Activated CD4-positive, alpha-beta T cell treated with anti-CD3 and anti-CD28 coated beads for 4 hours (primary cell): ENCODE measurements at places on chromosomes 2 and 18.
A peak's percentile ranks its signal among the peaks of the same experiment; 100 is the strongest.

DNA sequence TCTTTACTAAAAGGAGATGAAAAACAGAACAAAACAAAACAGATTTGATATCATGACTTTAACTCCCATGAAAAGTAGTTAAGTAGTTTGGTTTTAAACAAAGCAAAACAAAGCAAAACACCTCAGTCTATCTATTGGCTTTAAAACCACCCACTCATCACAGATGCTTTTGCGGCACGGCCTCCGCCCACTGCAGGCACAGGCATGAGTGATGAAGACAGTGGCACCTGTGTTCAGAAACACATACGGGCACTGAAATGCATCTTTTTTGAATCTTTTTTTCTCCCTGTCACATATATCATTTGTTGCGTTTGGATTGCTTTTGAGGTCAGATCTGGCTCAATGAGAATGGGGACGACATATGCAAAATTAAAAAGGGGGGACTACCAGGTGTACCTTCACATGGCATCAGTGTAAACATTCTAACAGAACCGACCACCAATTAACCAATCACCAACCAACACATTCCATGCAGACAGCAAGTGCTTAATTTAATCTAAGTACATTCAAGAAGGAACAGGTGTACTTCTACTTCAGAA is 147.4 kb upstream of the REV1 start:
- DNase-seq = no peak

- DNase-seq = no peak
These were observed 36.0 kb downstream of the KIF1A start for GRCh38 chr2:240783819-240784621.

DNA sequence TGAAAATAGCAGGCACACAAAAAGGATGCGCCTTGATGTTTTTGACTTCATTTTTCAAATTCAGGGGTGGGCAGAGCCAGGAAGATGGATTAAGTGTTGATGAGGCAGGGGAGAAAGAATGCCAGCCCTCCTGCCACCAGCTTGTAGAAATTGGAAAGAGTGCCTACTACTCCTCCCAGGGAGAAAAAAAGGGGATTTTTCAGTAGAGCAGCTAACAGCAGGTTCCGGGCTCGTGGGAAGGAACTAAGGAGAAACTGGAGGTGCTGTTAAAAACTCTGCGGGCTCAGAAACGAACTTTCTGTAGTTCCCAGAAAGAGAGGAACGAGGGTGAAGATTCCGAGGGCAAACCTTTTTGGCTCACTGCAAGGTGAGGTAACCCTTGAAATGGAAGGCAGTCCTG is 100.1 kb upstream of the MCFD2 start:
- no peak for DNase-seq

DNA sequence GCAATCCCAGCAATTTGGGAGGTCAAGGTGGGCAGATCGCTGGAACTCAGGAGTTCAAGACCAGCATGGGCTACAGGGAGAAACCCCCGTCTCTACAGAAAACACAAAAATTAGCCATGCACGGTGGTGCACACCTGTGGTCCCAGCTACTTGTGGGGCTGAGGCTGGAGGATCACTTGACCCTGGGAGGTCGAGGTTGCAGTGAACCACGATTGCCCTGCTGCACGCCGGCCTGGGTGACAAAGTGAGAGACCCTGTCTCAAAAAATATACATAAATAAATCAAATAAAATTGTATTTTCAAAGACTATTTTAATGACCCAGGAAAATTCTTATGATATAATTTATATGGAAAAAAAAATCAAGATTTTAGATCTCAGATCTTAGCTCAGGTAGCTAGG is 191.5 kb downstream of the ZFP36L2 start:
- DNase-seq = no peak

- DNase-seq = no peak
These were observed 197.5 kb downstream of the PDE1A start for GRCh38 chr2:182229297-182229696.

- no peak for DNase-seq
These were observed 22.2 kb downstream of the SMIM21 start for GRCh38 chr18:75405351-75405750.

DNA sequence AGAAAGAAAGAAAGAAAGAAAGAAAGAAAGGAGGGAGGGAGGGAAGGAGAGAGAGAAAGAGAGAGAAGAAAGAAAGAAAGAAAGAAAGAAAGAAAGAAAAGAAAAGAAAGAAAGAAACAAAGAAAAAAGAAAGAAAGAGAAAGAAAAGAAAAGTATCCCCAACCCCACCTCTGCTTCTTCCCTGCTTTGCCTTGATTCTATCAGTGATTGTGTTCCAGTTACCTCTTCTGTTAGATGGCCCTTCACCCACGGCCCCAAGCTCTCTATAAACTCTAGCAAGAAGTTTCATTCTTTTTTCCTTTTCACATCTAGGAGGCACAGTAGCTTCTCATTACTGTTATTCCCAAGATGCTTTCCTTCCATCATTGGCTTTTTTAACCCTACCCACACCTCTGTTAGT is 1097.5 kb upstream of the ZEB2 start:
- DNase-seq = no peak

GRCh38 chr2:212517693-212518092 is 20.9 kb downstream of the ERBB4 start:
- DNase-seq = no peak

DNA sequence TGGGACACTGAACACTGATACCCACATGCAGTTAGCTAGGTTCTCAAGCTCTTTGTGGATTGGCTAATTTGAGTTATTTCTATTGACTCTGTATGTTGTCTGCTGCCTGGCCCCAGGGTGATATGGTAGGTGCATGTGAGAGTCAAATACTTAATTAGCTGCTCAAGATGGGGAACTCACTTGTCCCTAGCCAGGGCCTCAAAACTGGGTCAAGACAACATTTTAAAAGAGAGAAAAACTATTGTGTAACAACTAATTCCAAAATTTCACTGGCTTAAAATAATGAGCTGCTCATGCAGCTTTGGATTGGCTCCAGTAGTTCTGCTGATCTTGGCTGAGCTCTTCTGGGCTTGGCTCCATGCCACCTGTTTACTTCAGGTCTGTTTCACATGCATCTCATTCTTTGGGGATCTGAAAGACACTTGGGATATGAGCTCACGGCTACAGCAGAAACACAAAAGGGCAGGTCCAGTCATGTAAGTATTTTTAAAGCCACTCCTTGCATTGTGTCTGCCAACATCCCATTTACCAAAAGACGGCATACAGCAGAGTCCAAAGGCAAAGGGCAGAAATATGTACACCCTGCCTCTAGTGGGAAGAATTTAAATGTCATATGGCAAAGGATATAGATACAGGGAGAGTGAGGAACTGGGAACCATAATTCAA is 716.8 kb downstream of the SUCLG1 start:
- DNase-seq = no peak

- no peak for DNase-seq
These were observed 64.4 kb downstream of the NCK2 start for GRCh38 chr2:105809097-105809473.

GRCh38 chr2:30527411-30527810 is 80.4 kb downstream of the LCLAT1 start:
- no peak for DNase-seq

- no peak for DNase-seq
These were observed 679.2 kb downstream of the NYAP2 start for GRCh38 chr2:226078666-226079065.

DNA sequence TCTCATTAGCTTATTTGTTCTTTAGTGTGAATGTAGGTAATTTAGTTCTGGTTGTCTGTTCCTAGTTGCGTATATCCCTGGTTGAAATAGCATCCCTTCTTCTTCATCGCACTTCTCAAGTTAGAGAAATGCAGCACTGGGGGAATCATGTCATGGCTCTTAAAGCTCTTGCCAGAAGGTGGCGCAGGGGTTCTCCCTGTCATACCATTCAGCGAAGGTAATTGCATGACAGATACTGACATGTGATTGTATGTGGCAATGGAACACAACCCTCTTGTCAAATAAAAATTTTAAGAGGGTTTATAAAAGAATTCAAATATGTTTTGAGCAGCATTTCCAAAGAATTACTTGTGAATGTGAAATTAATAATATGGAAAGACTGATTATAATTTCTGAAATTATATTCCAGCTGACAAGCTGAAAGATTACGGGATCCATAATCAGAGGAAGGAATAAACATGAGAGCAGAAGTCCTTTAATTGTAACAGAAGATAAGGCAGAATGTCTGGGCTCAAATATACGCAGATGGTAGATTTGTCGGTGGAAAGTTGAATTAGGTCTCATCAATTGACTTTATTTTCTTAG is 411.7 kb downstream of the DSEL start:
- peak; percentile 14 for DNase-seq
